ENCODE measurements at places on chromosomes 7 and 10. TPM values are rescaled to one million over a fixed set of nuclear protein-coding genes. Genes with fewer than 3 reads are reported as not detected.

DNA sequence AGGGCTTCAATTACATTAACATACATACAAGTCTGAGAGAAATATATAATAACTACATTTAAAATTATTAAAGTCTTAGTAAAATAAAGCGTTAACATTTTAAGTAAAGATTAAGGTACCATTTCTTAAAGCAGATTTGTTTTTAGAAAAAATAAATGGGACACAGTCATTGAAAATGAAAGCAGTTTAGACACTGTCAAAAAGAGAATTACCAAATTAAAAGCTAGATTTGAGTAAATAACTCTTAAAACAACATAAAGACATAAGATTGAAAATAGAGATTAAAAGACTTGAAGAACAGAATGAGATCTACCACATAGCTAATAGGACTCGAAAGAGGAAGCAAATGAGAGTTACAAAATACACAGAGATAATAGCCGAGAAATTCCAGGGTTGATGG is 562.2 kb upstream of the FOXK1 start:
- DNase-seq: no peak

The GPR141 gene
- 0.26 TPM for total RNA-seq

- DNase-seq: no peak
These were observed 408.0 kb downstream of the HGF start for GRCh38 chr7:81361769-81362312.

DNA sequence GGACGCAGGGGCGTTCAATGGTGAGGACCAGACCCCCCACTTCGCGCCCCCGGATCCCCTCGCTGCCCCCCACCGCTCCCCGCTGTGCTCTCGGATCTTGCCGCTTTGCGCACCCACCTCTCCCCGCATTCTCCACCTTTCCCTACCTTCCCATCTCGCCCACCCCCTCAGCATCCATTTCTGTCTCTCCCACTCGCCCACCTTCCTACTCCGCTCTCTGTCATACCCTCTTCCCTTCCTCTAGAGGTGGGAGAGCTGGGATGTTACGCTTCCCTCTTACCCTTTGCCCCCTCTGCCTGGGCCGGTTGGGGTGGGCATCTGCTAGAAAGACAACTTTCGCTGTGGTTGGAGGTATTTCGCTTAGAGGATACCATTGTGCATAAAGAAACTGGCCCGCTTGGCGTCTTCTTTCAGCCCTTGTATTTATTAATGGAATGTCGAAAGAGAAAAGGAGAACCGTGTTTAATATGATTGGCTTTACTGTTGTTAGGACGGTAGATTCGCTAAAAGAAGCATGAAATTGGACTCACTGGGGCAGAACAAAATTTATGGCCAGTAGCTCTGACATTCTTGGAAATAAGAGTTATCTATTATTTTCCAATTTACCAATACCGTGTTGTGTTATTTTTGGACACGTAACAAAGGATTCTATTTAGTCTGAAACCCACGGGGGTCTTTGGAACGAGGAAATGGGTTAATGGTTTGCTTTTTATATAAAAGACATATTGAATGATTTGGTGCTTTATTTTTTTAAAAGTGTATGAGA is 873 bp downstream of the PRKAR2B start:
- no peak for DNase-seq

DNA sequence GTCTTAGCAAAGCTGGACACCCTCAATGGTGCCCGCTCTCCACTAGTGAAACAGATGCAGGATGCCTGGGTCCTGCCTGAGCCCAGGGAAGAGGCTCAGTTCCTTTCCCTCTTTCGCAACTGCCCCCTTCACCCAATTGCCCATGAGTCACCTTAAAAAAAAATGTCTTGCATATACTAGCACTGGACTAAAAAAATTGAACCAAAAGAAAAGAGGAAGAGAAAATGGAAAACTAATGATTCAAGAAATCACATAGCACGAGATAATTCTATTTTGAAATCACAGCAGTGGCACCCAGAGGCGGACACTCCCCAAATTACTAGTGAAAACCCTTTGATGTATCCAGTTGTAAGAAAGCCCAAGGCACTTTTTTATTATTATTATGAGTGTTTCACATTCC is 972.5 kb downstream of the LRMDA start:
- no peak for DNase-seq

The ADAM8 gene
- total RNA-seq: 3.6 TPM

- no peak for DNase-seq
These were observed 4.9 kb upstream of the NKX2-3 start for GRCh38 chr10:99527526-99528493.

- no peak for DNase-seq
These were observed 278.4 kb downstream of the PHF14 start for GRCh38 chr7:11252011-11252607.

DNA sequence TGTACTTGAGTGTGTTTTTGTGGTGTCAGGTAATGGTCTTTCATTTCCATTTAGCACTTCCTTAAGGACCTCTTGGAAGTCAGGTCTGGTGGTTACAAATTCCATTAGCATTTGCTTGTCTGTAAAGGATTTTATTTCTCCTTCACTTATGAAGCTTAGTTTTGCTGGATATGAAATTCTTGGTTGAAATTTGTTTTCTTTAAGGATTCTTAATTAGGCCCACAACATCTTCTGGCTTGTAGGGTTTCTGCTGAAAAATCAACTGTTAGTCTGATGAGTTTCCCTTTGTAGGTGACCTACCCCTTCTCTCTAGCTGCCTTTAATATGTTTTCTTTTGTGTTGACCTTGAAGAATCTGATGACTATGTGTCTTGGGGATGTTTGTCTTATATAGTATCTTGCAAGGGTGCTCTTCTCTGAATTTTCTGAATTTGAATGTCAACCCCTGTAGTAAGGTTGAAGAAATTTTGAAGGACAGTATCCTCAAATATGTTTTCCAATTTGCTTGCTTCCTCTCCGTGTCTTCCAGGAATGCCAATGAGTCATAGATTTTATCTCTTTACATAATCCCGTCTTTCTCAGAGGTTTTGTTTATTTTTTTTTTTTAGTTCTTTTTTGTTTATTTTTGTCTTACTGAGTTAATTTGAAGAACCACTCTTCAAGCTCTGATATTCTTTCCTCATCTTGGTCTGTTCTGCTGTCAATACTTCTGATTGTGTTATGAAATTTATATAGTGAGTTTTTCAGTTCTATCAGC is 70.2 kb downstream of the SLC39A12 start:
- DNase-seq: no peak

GRCh38 chr10:63256009-63256773 is 123.1 kb downstream of the NRBF2 start:
- DNase-seq: no peak

DNA sequence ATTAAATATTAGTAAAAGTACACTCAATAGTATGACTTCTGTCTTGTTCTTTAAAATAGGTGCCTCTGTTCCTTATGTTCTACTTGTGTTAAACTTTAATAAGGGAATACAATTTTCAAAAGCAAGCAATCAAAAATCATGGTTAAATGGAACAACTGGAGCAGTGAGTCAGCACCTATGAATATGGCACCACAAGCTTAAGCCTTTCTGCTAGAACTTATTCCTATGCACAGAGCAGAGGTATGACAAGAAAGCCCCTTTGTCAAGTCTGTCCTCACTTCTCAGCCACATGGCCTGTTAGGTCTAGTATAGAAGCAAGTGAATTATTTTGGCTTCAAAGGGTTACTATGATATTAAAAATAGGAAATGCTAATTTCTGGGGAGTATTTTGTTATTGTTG is 29.8 kb downstream of the FAM13C start:
- no peak for DNase-seq

Measured in neural crest cell (in vitro differentiated cells).